T-helper 17 cell (primary cell): ENCODE measurements at places on chromosomes 11 and 22. TPM values are rescaled to one million over a fixed set of nuclear protein-coding genes. Genes with fewer than 3 reads are reported as not detected.

The MUC6 gene
- not detected for total RNA-seq

The LDHAL6A gene
- not detected for total RNA-seq

The TBX1 gene
- not detected for total RNA-seq

The KLHDC7B gene
- 3.8 TPM for total RNA-seq

The TENM4 gene
- 0.31 TPM for total RNA-seq

The MIAT gene
- 83.4 TPM for total RNA-seq

The CCDC81 gene
- total RNA-seq = 0.63 TPM

- no peak for DNase-seq
Measured at GRCh38 chr22:37650463-37651136, 7.9 kb upstream of the PDXP start.

- DNase-seq = no peak
Measured at GRCh38 chr22:41267958-41268357, 18.0 kb downstream of the RANGAP1 start.

DNA sequence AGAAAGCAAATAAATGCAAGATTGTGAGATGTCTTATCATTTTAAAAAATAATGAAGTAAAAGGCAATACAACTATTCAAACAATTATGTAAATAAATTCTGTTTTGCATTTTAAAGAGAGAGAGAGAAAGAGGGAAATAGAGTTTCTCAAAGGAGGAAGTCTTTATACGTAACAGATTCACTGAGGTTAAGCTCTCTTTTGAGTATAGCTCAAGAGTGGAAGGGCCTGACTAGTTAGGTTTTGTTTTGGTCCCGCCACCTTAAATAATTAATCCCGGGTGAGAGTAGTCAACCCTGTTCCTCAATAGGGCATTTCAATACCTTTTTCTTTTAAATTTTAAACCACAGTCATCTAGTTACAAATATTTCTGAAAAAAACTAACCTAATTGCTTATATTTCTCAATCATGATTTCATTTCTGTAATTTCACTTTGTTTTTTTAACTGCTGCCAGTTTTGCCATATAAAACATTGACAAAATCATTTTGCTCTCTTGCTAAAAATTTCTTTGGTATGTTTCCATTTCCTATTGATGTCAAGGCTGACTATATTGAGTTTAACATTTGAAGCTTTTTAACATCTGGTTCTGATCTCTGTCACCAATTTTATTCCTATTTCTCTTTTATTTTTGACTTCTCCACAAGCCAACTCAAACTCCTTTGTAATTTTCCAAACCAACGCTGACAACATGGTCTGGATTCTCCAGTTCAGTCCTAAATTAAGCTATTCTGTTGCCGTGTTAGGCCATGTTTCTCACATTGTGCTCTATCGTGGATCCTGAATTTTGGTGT lies 10.3 kb downstream of the OR10D3 start:
- DNase-seq = no peak

DNA sequence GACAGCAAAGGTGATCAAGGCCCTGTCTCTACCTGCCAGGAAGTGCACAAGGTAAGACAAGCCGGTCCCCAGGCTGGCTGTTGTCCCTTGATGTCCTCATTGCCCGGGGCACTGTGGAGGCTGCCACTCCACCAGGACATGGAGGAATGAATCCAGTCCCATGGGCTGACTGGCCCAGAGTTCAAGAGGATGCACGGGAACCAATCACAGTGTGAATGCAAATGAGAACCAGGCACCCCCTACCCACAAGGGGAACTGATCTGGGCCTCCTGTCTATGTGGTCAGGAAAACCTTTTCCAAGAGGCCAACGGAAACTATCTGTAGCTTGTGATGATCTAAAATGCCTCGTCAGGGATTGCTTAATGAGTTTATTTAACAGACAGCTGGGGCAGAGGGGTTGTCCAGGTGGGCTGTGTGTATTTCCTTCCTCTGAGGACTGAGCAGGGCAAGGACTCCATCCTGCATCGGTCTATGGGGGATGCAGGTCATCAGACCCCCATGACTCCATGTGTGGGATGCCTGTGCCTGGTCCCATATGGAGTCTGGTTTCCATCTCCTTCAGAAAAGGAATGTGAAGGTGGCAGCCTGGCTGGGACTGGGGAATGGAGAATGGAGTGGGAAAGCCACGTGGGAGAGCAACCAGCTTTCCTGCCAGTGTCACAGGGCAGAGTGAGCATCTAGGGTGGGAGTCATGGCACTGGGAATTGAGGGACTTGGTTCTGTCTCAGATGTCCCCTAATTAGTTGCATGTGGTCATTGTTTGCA lies 60.5 kb downstream of the CD82 start:
- DNase-seq = no peak

GRCh38 chr11:118838905-118839553 lies 44.7 kb upstream of the CXCR5 start:
- no peak for DNase-seq

DNA sequence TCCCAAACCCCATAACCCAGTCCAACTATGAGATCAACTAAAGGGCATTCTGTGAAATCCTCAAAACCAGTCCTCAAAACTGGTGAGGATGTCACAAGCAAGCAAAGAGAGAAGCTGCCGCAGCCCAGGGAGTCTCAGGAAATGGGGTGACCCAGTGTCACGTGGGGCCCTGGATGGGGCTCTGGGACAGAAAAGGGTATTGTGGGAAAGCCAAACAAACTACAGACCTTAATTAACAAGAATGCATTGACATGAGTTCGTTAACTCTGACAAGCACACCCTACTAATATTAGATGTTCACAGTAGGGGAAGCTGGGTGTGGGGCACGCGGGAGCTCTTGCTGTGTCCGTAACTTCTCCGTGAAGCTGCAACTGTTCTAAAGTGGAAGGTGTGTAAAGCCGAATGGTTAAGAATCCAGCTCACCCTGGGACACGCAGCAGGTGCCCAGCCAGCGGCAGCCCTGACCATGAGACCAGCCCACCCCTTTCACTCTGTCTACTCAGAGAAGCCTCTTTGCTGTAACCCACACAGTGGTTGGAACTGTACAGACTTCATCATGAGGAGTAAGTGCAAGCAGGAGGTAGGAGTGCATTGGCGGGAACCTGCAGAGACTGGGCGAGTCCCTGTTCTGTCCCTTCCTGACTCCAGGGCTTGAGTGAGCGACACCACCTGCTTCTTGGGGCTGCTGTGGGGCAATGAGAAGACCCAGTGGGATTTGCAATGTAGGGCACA lies 17.9 kb downstream of the LINC01488 start:
- no peak for DNase-seq

DNA sequence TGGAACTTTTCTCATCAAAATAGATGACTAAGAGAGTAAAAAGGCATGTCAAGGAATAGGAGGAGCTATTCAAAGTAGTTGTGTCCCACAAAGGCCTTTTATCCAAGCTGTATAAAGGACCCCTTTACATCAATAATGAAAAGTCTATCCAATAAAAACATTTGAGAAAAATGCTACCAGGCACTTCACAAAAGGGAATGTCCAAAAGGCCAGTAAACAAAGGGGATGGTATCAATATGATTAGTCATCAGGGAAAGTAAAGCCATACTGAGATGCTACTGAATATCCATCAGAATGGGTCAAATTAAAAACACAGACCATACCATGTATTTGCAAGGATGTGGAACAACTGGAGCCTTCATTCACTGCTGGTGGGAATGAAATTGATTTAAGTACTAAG lies 224.9 kb downstream of the NELL1 start:
- DNase-seq = no peak

DNA sequence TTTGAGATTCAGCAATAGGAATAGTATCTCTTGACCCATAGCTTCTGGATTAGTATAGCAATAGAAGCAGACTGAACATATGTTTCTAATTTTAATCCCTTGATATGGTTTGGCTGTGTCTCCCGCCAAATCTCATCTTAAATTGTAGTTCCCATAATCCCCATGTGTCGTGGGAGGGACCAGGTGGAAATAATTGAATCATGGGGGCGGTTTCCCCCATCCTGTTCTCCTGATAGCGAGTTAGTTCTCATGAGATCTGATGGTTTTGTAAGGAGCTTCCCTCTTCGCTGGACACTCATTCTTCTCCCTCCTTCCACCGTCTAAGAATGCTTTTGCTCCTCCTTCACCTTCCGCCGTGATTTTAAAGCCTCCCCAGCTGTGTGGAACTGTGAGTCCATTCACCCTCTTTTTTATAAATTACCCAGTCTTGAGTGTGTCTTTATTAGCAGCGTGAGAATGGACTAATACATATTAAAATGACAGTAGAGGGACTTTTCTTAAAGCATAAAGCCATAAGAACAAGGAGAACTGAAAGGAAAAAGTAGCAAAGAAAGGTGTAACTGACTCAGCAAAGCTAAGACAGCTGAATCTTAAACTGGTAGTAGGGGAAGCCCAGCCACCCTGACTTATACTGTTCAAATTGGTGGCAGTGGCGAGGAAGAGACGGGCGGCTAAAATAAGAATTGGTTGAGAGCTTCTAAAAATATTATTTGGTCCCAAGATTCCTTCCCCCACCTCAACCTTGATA lies 20.3 kb upstream of the SLN start:
- no peak for DNase-seq

DNA sequence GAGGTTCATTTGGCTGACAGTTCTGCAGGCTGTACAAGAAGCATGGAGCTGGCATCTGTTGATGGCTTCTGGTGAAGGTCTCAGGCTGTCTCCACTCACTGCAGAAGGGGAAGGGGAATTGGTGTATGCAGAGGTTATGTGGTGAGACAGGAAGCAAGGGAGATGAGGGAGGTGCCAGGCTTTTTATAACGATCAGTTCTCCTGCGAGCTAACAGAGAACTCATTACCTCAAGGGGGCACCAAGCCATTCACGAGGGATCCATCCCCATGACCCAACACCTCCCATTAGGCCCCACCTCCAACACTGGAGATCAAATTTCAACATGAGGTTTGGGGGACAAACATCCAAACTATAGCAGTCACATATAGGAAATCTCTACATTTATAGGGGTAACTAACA lies 38.7 kb upstream of the E2F8 start:
- no peak for DNase-seq

GRCh38 chr11:19173964-19174638 lies 27.7 kb downstream of the CSRP3 start:
- no peak for DNase-seq

- no peak for DNase-seq
Measured at GRCh38 chr11:124867700-124868099, 2.5 kb downstream of the ROBO3 start.

DNA sequence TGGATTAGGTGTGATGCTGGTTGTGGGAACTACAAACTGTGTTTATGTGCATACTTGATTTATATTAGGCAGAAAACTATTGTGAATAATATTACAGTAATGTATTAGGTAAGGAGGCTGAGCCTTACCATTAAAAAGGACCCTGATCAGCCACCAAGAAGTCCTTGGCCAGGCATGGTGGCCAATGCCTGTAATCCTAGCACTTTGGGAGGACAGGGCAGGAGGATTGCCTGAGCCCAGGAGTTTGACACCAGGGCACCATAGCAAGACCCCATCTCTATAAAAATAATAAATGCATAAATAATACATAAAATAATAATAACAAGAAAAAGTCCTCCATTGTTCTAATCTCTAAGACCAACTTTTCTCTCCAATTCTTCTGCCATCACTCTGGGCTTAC lies 3.2 kb upstream of the ZBED5 start:
- DNase-seq = no peak

GRCh38 chr22:45830531-45831245 lies 146.3 kb downstream of the WNT7B start:
- no peak for DNase-seq

- DNase-seq = no peak
Measured at GRCh38 chr11:130313383-130314183, 1.1 kb downstream of the ZBTB44 start.

DNA sequence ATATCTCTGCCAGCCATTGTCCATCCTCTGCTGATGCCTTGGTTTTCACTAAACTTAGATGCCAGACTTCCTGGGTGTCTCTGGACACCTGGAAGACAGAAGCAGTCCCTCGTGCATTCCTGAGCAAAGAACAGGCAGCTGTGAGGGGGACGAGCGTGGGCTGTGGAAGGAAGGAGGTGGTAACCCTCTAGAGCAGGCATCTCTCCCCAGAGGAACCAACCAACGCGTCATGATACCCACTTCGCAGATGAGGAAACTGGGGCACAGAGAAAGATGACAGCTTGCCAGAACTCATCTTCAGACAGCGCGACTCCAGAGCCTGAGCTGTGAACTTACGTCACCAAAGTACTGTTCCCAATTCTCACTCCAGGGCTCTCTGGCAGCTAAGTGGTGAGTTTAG lies 123.4 kb downstream of the OPCML start:
- no peak for DNase-seq

GRCh38 chr11:123316003-123316402 lies 114.1 kb upstream of the GRAMD1B start:
- DNase-seq = no peak

- no peak for DNase-seq
Measured at GRCh38 chr11:28632338-28632737, 524.1 kb downstream of the METTL15 start.

- no peak for DNase-seq
Measured at GRCh38 chr11:124098141-124098540, 17.1 kb upstream of the VWA5A start.

DNA sequence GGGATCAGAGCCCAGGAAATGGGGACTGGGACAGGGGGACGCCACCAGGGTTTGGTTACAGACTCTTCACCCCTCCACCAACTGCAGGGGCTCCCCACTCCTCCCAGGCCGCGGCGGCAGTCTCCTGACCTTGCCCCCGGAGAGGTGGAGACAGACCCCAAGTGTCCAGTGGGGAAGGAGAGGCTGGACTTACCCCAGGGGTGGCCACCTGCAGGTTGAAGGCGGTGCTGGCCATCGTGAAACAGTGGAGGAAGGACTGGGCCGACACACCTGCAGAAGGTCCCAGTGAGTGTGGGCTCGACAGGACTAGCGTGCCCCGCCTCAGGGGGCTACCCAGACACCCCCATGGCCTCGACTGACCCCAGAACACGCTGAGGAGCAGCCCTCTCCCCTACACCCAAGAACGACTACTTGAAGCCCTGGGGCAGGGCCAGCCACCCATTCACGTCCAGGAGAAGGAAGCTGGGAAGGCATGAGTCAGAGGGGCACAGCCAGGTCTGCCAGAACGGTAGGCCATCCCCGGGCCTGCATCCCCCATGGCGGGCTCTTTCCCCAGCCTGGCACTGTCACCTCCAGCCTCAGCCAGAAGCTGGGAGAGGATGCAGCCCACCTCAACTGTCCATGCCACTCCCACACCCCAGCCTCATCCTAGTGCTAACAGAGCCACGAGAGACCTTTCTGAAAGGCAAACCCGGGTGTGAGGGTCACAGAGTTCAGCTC lies 2.3 kb downstream of the GATD1 start:
- DNase-seq = no peak

- no peak for DNase-seq
Measured at GRCh38 chr11:64918017-64918416, 1.0 kb upstream of the ATG2A start.

- peak; percentile 49 for DNase-seq
Measured at GRCh38 chr22:22357024-22357883, 112.7 kb downstream of the VPREB1 start.

DNA sequence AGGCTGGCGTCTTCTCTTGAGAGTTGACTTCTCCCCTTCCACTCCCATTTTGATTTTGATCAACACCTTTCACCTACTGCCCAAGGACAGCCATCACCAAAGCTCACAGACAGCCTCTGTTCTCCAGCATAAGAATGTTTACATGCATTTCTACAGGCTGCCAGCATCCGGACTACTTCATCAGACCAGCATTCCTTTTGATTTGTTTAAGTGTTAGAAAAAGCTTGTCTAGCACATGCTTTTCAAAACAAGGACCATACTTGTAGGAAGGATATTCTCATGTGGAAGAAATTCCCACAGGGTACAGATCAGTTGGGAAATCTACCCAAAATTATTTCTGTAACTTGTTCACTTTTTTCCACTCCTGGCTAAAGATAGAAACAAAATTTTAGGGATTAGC lies 6.2 kb upstream of the KCNA4 start:
- no peak for DNase-seq
